ENCODE measurements at places on chromosomes 4 and X. TPM values are rescaled to one million over a fixed set of nuclear protein-coding genes. Genes with fewer than 3 reads are reported as not detected.

DNA sequence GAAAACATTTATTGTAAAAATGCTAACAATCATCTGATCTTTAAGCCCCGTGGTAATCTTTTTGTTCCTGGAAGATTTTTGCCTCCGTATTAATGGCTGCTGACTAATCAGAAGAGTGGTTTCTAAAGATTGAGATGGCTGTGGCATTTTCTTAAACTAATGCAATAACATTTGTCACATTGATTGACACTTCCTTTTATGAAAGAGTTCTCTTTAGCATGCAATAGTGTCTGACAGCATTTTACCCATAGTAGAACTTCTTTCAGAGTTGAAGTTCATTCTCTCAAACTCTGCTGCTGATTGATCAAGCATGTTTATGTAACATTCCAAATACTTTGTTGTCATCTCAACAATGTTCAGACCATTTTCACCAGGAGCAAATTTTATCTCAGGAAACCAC is 26.8 kb upstream of the UGT2B4 start:
- no peaks in the 10 kb centered on the region for H3K36me3 ChIP-seq
- no peak overlapping the region for H3K4me3 ChIP-seq
- no peaks in the 10 kb centered on the region for H3K27me3 ChIP-seq

DNA sequence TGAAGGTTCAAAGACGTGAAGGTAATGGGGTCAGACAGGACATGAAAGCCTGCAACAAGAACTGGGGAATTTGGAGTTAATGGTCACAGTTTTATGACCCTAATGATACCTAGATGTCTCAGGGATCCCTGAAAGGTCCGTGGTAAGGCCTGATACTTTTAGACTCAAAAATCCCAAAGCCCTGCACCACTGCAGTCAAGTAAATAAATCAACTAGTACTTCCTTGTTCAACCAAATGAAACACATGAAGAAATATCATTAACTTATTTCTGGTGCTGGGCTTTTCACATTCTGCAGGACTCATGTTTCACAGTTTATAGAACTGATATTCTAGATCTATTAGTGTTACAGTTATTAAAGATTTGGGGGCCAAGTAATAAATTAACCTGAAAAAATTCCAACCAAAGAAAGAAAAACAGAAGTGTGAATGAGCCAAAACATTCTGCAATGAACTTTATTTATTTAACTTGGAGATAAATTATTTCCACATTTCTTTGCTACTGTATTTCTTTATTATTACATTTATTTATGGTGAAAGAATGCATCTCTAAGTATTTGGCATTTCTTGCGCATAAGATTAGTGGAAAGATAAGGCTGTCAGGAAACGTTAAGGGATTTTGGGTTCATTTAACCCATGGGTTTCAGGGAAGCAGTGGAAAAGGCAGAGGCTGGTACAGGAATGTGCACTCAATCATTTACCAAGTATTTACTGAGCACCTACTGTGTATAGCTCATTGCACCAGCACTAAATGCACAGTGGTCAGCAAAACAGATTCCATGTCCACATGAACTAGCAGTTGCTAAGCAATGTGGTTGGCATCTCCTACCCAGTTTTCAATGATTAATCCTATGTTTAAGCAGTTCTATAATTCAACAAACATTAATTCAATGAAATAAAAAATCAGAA is 8.7 kb downstream of the WDFY3 start:
- no peak overlapping the region for H3K27ac ChIP-seq
- DNase-seq: no peak
- H3K4me1 ChIP-seq: peaks cover 4% of the 10 kb centered on the region
- no peaks in the 10 kb centered on the region for H3K36me3 ChIP-seq
- no peaks in the 10 kb centered on the region for H3K27me3 ChIP-seq

DNA sequence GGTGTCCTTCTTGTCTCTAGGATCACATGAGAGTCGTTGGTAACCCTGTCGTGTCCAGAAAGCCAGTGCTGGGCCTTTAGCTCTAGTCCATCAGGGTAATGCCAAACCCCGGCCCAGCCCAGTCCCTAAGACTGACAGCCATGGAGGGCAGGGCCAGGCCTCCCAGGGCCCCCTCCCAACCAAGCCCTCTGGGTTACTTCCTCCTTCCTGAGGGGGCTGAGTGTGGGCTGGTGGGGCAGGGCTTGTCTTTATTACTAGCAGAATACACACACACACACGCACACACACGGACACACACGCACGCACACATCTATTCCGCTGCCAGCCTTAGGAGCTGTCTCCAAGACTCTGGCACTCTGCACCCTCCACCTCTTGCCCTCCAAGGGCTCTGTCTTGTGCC is 35.6 kb upstream of the CDKN2AIP start:
- H3K4me1 ChIP-seq: peaks cover 19% of the 10 kb centered on the region
- H3K36me3 ChIP-seq: no peaks in the 10 kb centered on the region
- no peaks in the 10 kb centered on the region for H3K27me3 ChIP-seq
- no peak for DNase-seq
- H3K4me3 ChIP-seq: no peak overlapping the region

DNA sequence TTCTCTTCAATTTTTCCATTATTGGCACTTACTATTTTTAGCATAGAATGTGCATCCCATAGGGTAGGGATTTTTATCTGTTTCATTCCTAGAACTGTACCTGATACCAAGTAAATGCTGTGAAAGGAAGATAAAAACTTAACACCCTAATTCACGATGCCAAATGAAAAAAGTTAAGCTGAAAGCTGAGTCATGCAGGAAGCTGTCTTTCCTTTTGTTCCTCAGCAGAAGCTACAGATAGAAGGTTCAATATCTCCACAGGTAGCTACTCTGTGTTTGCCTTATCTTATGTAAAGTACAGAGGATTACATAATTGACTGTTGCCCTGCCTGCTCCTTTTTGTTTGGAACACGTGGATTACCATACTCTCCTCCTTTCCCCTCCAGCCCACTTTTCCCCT is 77.0 kb downstream of the LRP2BP start:
- H3K4me1 ChIP-seq: no peaks in the 10 kb centered on the region
- no peaks in the 10 kb centered on the region for H3K27me3 ChIP-seq
- no peak for DNase-seq
- H3K27ac ChIP-seq: no peak overlapping the region
- no peak overlapping the region for H3K4me3 ChIP-seq
- peaks cover 3% of the 10 kb centered on the region for H3K36me3 ChIP-seq

GRCh38 chrX:110316351-110317060 is 1.4 kb downstream of the AMMECR1 start:
- DNase-seq: no peak
- no peaks in the 10 kb centered on the region for H3K36me3 ChIP-seq
- peak overlapping the region; percentile 80 for H3K4me3 ChIP-seq
- peaks cover 19% of the 10 kb centered on the region for H3K27me3 ChIP-seq
- no peak overlapping the region for H3K27ac ChIP-seq
- no peaks in the 10 kb centered on the region for H3K4me1 ChIP-seq

DNA sequence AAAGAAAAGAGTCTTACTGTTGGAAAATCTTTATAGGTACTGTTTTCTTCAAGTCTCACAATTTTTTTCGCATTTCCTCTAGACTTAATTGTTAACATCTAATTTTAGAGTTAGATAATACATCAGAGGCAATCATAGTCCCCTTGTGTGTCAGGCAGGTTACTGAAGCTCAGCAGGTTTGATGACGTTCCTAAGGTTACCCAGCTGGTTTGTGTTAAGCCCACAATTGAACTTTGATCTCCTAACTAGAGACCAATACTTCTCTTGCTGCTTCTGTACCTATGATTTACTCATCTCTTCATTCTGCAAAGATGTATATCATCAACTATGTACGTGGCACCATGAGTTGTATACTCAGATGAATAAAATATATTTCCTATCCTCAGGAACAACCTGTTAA is 131.6 kb upstream of the STIM2 start:
- no peak overlapping the region for H3K27ac ChIP-seq
- H3K36me3 ChIP-seq: peaks cover 3% of the 10 kb centered on the region

- peaks cover 4% of the 10 kb centered on the region for H3K4me1 ChIP-seq
- DNase-seq: no peak
- H3K27ac ChIP-seq: no peak overlapping the region
- no peak overlapping the region for H3K4me3 ChIP-seq
- H3K36me3 ChIP-seq: no peaks in the 10 kb centered on the region
- no peaks in the 10 kb centered on the region for H3K27me3 ChIP-seq
Measured at GRCh38 chrX:38558686-38559085, 2.7 kb upstream of the TSPAN7 start.

DNA sequence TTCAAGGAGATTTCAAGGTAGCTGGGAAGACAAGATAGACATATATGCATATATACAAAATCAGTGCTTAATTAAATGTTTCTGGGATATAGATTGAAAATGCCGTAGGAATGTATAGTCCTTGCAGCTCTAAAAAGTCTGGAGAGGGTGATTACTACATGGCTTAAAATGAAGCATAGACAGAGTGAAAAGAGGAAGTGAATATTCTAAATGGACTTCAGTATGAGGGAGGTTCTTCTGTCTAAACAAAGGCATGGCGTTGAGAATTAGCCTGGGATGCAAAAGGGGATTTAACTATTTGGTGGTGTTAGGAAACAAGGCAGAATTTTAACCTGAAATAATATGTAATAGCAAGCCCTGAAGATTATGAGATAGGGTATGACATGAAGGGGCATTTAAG is 141.5 kb upstream of the FRMPD4 start:
- H3K36me3 ChIP-seq: no peaks in the 10 kb centered on the region
- no peak for DNase-seq
- H3K27ac ChIP-seq: no peak overlapping the region
- no peak overlapping the region for H3K4me3 ChIP-seq
- peaks cover 8% of the 10 kb centered on the region for H3K27me3 ChIP-seq

- H3K4me3 ChIP-seq: no peak overlapping the region
- H3K4me1 ChIP-seq: peaks cover 53% of the 10 kb centered on the region
- H3K36me3 ChIP-seq: no peaks in the 10 kb centered on the region
- peak overlapping the region; percentile 11 for H3K27ac ChIP-seq
- no peaks in the 10 kb centered on the region for H3K27me3 ChIP-seq
Measured at GRCh38 chr4:6724421-6725111, 8.6 kb downstream of the BLOC1S4 start.

DNA sequence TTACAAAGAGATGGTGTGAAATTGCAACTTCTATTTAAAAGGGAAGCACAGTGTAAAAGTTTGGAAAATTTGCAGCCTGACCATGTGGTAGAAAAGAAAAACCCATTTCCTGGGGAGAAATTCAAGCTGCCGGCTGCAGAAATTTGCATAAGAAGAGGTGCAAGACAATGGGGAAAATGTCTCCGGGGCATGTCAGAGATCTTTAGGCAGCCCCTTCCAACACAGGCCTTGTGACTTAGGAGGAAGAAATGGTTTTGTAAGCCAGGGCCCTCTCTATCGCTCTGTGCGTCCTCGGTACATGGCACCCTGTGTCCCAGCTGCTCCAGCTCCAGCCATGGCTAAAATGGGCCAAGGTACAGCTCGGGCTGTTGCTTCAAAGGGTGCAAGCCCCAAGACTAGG is 40.4 kb downstream of the CCDC158 start:
- no peak for DNase-seq
- H3K27me3 ChIP-seq: no peaks in the 10 kb centered on the region
- no peak overlapping the region for H3K27ac ChIP-seq

- no peak for DNase-seq
- no peak overlapping the region for H3K4me3 ChIP-seq
- no peaks in the 10 kb centered on the region for H3K27me3 ChIP-seq
- no peak overlapping the region for H3K27ac ChIP-seq
Measured at GRCh38 chr4:125666635-125667034, 351.9 kb downstream of the FAT4 start.

DNA sequence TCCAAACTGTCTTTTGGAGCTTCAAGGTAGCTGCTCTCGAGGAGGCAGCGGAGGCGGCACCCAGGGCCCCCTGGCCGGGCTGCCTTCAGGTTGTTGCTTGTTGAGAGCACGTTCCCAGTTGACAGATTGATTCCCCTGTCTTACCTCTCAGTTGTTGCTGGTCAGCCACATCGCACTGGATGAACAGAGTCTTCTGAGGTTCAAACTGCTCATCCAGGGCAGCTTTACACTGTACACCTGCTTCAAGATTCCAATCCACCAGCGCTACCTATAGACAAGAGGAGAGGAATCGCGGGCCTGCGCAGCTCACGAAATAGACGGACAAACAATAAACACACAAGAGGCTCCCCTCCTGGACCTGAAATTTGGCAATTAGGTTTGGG is 497 bp downstream of the HPGD start:
- H3K4me3 ChIP-seq: peak overlapping the region; percentile 68
- H3K27ac ChIP-seq: no peak overlapping the region
- DNase-seq: peak; percentile 17

DNA sequence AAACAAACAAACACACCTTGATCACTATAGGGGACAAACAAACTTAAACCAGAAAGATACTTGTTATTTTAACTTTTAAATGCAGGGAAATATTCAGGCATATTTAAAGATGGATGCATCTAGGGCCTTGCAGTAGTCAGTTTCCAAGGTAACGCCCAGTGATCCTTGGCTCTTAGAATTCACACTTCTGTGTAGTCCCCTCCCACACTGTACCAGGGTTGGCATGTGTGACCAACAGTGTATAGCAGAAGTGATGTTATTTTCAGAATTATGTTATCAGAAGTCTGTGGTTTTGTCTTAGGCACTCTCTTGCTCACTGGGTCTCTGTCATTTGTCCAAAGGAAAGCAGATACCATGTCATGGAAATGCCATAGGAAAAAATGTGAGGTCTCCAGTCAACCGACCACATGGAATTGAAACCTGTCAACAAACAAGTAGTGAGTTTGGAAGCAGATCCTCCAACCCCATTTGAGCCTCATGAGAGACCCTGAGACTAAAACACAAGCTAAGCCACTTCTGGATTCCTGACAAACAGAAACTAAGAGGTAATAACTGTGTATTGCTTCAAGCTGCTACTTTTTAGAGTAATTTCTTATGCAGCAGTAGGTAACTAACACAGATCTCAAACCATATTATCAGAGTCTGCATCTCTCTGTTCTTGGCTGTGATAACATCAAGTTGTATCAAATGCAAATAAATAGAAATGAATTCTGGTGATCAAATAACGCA is 670.3 kb downstream of the KCTD8 start:
- no peaks in the 10 kb centered on the region for H3K4me1 ChIP-seq
- no peak overlapping the region for H3K4me3 ChIP-seq
- H3K27me3 ChIP-seq: no peaks in the 10 kb centered on the region
- no peak for DNase-seq
- no peak overlapping the region for H3K27ac ChIP-seq

GRCh38 chrX:9134366-9134765 is 100.4 kb upstream of the FAM9B start:
- H3K4me1 ChIP-seq: no peaks in the 10 kb centered on the region
- no peak overlapping the region for H3K4me3 ChIP-seq
- no peak overlapping the region for H3K27ac ChIP-seq
- no peaks in the 10 kb centered on the region for H3K27me3 ChIP-seq
- no peaks in the 10 kb centered on the region for H3K36me3 ChIP-seq
- DNase-seq: no peak

- no peak overlapping the region for H3K4me3 ChIP-seq
- no peak overlapping the region for H3K27ac ChIP-seq
- no peaks in the 10 kb centered on the region for H3K4me1 ChIP-seq
- H3K36me3 ChIP-seq: no peaks in the 10 kb centered on the region
- DNase-seq: no peak
Measured at GRCh38 chr4:100165809-100166208, 24.5 kb downstream of the DDIT4L start.

- DNase-seq: no peak
- no peak overlapping the region for H3K4me3 ChIP-seq
- H3K27me3 ChIP-seq: no peaks in the 10 kb centered on the region
- no peaks in the 10 kb centered on the region for H3K4me1 ChIP-seq
- no peak overlapping the region for H3K27ac ChIP-seq
Measured at GRCh38 chr4:122212880-122213279, 60.7 kb downstream of the BLTP1 start.

GRCh38 chrX:69365755-69366154 is 138.4 kb upstream of the NALF2 start:
- H3K4me3 ChIP-seq: no peak overlapping the region
- no peaks in the 10 kb centered on the region for H3K36me3 ChIP-seq
- DNase-seq: no peak
- H3K27ac ChIP-seq: no peak overlapping the region

EFHC2 gene
- 8.0 TPM for total RNA-seq

RS1 gene
- total RNA-seq: not detected

TCP11X2 gene
- 0.39 TPM for total RNA-seq

Measured in spinal cord (tissue), 10 donors.